ENCODE measurements at places on chromosomes 11 and 22.

GRCh38 chr11:130099356-130099755 lies 29.7 kb downstream of the APLP2 start:
- DNase-seq = no peak

- DNase-seq = no peak
Measured at GRCh38 chr11:28343304-28344233, 235.4 kb downstream of the METTL15 start.

DNA sequence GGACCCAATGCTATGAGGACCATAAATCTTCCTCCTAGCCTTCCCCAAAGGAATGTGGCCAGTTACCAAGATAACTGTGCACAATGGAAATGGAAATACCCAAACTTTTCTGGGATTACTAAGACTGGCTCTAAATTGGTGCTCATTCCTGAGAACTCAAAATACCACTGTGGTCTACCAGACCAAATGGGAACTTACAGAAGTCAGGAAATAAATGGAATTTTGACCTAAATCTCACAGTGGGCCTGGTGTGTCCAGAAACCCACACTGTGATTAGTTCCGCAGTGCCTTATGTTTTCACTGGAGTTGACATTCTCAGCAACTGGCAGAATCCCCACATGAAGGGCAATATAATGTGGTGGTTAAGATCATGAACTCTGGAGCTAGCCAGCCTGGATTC lies 99.4 kb upstream of the ZC3H12C start:
- DNase-seq = no peak

DNA sequence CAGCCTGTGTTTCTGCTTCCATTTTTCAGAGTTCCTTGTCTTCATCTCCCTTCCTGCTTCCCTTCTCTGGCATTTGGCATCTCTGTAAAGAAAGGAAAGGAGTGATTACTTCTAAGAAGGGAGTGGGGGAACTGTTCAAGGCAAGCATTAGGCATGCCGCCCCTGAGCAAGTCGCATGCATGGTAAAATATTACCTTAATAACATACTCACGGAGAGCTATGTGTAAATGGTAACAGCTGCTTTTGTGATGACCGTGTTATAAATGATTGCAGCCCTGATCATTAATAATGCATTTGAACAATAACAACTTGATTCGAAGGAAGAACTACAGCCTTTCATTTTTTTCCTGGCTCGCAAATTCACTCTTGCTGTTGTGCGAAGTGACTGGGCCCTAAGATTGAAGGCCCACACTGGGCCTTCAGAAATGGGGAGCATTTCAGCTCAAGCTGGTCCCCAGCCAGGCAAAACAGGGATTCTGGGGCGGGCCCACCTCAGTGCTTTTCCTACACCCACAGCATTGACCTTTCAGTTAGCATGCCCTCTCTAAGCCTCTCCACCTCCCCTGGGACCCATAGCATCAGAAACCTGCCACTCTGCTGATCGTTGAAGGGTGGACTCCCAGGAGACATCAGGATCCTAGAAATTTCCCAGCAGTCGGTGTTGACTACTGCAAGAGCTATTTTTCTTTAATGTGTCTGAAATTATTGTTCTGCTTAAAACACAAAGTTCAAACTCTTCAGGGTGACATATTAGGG lies 263.0 kb upstream of the CADM1 start:
- no peak for DNase-seq

DNA sequence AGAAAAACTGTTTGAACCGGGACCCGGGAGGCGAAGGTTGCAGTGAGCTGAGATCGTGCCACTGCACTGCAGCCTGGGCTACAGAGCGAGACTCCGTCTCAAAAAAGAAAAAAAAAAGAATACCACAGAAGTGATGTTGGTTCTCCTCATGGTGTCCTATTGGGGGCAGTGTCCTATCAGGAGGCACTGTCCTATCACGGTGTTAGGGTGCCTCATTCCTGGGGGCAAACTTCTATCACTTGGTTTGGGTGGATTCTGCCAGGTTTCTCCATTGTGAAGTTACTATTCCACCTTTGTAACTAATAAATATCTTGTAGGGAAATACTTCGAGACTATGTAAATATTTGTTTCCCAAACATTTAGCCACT lies 19.6 kb downstream of the PRR14L start:
- no peak for DNase-seq

- DNase-seq = no peak
Measured at GRCh38 chr11:119992171-119993051, 145.5 kb downstream of the TRIM29 start.

DNA sequence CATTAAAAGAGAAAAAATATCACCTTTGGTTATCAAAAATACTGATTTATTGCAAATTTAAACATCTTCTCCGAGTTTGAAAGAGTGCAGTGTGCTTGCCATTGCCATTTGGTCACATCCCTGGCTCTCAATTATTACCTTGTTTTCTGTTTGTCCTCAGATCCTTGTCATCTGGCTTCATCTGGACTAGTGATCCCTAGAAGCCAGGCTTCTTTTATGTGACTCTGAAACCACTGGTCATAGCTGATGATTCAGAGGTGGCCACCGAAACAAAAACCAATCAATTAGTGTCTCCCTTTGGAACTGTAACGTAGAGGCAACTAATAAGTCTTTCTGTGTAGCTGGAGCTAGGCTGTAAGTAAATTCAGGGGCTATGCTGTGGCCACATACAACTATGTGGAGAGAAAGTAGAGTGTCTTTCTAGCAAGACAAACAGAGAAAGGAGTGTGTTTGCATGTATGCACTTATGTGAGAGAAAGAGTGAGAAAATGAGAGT lies 237.9 kb downstream of the LUZP2 start:
- no peak for DNase-seq

Measured in posterior cingulate gyrus (tissue), 11 donors.